Aorta (tissue), 5 donors: ENCODE measurements at places on chromosomes 7 and 10. TPM values are rescaled to one million over a fixed set of nuclear protein-coding genes. Genes with fewer than 3 reads are reported as not detected.

The UNCX gene
- not detected for total RNA-seq

DNA sequence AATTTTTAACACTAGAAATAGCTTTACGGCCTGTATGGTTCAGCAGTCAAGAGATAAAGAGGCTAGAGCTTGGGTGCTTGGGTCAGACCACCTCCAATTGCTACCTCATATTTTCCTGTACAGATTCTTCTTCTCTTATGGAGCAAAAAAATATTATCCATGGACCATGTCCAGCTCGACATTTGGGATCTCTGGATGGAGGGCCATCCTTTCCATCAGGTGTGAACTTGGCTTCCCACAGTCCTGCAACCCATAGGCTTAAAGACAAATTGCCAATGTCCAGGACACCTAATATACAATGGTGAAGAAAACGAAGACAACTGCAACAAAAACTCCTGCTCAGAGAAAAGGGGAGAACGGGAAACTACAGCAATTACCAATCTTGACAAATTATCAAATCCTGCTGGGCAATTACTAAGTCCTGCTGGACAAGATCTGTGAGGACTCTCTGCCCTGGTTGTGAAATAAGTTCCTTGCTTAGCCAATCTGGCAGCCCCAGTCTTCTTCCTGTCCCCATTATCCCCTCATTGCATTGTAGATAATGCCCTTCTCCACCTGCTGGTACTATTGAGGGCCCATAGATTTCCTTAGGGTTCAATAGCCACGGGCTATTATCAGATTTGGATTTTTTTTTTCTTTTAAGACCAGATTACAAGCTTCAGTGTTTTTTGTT, 42.0 kb upstream of the BRAF start:
- DNase-seq = no peak

DNA sequence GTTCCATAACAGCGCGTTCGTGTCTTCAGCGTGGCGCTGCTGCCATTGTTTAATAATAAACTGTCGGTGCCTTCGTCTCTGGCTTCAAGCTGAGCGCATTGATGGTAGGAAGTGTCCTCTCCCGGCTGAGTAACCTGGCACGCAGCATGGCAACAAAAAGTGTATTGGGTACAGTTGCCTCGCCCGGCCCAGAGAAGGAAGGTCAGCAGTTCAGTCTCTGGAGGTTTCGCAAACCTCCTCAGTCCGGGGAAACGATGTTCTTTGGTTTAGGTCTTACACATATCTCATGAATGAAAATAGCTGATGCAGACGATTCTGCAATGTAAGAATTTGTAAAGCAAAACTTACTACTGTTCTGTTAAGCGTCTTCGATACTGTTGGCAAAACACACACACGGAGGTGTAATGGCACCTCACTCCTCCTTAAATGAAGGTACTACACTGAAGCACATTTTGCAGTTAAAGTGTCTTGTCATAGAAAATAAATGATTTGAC, 739 bp upstream of the CCDC186 start:
- peak; percentile 66 for DNase-seq

- DNase-seq = no peak
These were observed 23.3 kb downstream of the KMT2E start for GRCh38 chr7:105037319-105037718.

DNA sequence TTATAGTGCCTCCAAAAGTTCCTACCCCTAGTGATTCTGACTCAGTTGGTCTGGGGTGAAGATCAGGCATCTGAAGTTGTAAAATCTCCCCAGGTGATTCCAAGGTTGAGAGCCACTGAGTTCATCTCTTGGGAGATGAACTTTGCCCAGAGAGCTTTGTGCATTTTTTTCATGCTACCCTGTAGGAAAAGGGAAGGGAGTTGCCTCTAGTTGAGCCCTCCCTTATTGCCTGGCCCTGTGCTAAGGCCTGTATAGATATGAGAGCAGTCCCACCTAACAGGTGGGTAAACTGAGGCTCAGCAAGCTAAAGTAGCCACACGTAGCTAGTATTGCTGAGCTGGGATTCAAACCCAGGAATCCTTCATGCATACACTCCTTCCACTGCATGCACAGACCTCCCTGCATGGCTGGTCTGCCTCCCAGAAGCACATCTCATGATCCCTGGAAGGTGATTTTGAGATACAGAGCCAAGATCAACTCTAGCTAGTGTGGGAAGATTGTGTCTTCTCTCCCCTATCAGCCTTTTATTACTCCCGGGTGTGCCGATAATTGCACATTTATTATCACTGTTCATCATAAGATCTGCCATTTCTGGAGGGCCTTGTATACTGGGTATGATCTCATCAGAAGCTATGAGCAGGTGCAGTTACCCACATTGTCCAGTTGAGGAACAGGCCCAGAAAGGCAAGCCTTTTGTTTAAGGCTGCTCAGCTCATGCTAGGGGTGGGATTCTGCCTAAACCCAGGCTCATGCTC, 47.0 kb downstream of the TBATA start:
- peak; percentile 4 for DNase-seq
